ENCODE measurements at places on chromosomes 4 and X. TPM values are rescaled to one million over a fixed set of nuclear protein-coding genes. Genes with fewer than 3 reads are reported as not detected.

The CCDC158 gene
- total RNA-seq, result not detected

The NUDT9 gene
- 20.5 TPM for total RNA-seq

The RASGEF1B gene
- total RNA-seq, result 1.5 TPM

The TRPC5OS gene
- not detected for total RNA-seq

The CPE gene
- total RNA-seq, result 74.6 TPM

The ZNF711 gene
- total RNA-seq, result under 0.01 TPM

The ESX1 gene
- total RNA-seq, result not detected

The PPP1R2C gene
- total RNA-seq, result not detected

The AIFM1 gene
- 27.0 TPM for total RNA-seq

The FAM120C gene
- total RNA-seq, result 3.3 TPM

The TLR3 gene
- total RNA-seq, result 0.60 TPM

Measured in smooth muscle cell of the coronary artery (primary cell).